ENCODE measurements at places on chromosomes 3 and 15. TPM values are rescaled to one million over a fixed set of nuclear protein-coding genes. Genes with fewer than 3 reads are reported as not detected.

DNA sequence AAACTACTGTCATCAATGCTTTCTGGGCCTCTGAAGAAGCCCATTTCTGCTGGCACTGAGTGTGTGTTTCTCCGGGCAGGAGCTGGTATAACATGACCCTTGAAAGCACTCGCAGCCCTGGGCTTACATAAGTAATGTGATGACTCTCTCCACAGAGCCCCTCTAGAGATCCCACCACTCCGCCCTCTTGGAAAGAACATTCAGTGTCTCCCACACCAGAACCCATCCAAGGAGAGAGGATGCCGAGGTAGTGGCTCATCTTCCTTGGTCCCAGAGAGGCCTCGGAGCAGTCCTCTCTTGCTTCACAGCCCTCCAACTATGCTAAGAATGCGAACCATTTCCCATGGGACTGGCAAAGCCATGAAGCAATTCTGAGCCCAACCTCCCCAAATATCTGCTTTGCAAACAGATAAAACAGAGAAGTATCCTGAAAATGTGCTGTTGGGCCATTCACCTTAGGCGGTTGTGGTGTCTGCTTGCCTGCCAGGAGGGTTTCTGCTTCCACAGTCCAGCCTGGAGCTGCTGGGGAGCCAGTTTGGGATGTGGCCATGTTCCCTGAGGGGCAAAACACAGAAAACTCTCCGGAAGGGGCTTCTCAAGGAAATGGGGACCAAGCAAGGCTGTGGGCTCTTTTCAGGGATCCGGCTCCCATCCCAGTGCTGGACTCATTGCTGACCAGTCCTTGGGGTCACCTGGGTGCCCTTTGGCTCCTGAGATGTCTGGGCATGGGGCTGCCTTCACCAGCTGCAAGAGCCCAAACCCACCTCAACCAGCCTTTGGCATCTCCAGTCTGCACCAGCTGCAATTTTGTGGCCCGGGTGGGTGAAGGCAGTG lies 47.3 kb downstream of the AMOTL2 start:
- H3K27ac ChIP-seq: peak overlapping the region; percentile 58
- no peak for DNase-seq
- H3K36me3 ChIP-seq: no peaks in the 10 kb centered on the region
- H3K4me1 ChIP-seq: peaks cover 46% of the 10 kb centered on the region
- H3K4me3 ChIP-seq: no peak overlapping the region

DNA sequence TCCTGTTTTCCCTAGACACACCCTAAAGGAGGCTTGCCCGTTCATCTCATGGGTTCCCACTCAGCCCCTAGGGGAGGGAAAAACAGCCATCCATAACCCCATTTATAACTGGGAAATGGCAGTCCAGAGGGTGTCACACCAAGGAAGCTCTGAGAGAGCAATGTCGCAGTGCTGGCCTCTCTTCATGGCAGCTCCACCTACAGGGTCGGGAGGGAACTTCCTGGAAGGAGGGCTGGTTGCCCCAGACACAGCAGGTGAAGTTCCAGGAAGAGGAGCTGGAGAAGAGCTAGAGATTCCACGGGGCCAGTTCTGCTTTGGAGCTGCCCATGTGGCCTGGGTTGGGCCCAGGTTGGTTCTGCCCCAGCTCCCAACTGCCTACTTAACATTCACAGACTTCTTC lies 22.3 kb upstream of the LINGO1 start:
- H3K4me1 ChIP-seq: no peaks in the 10 kb centered on the region
- no peaks in the 10 kb centered on the region for H3K36me3 ChIP-seq
- H3K4me3 ChIP-seq: no peak overlapping the region
- peaks cover 47% of the 10 kb centered on the region for H3K27me3 ChIP-seq
- DNase-seq: no peak

- H3K4me1 ChIP-seq: peaks cover 18% of the 10 kb centered on the region
- H3K4me3 ChIP-seq: no peak overlapping the region
- H3K36me3 ChIP-seq: no peaks in the 10 kb centered on the region
Measured at GRCh38 chr15:63999177-63999576, 47.1 kb downstream of the DAPK2 start.

GRCh38 chr3:120369037-120369467 lies 19.9 kb upstream of the LRRC58 start:
- no peak for DNase-seq
- no peaks in the 10 kb centered on the region for H3K36me3 ChIP-seq
- H3K27ac ChIP-seq: no peak overlapping the region
- H3K4me3 ChIP-seq: no peak overlapping the region
- H3K27me3 ChIP-seq: no peaks in the 10 kb centered on the region

- H3K27me3 ChIP-seq: no peaks in the 10 kb centered on the region
- H3K4me3 ChIP-seq: no peak overlapping the region
- no peaks in the 10 kb centered on the region for H3K4me1 ChIP-seq
- DNase-seq: no peak
- H3K36me3 ChIP-seq: peaks cover 5% of the 10 kb centered on the region
Measured at GRCh38 chr3:67453628-67454027, 200.8 kb downstream of the SUCLG2 start.

- no peaks in the 10 kb centered on the region for H3K27me3 ChIP-seq
- H3K27ac ChIP-seq: no peak overlapping the region
- H3K36me3 ChIP-seq: no peaks in the 10 kb centered on the region
- DNase-seq: no peak
- H3K4me3 ChIP-seq: no peak overlapping the region
Measured at GRCh38 chr3:39961230-39961629, 151.8 kb downstream of the MYRIP start.

DNA sequence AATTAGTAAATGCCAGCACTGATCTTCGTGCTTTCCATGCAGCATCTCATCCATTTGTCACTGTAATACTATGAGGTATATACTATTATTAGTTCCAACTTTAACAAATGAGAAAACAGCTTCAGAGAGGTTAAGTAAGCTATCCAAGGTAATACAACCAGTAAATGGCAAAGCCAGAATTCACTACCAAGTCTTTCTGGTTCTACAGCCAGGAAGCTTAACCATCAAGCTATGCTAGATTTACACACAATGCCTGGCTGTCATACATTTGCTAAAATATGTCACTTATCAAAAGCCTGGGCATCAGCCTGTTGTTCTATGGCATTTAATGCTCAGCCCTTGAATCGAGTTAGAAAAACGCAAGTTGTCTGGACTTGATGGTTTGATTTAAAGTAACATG lies 32.6 kb downstream of the TMOD2 start:
- H3K4me1 ChIP-seq: no peaks in the 10 kb centered on the region
- no peak for DNase-seq
- no peaks in the 10 kb centered on the region for H3K36me3 ChIP-seq
- H3K27ac ChIP-seq: no peak overlapping the region
- H3K4me3 ChIP-seq: no peak overlapping the region

- H3K4me1 ChIP-seq: no peaks in the 10 kb centered on the region
- DNase-seq: no peak
- no peaks in the 10 kb centered on the region for H3K36me3 ChIP-seq
- no peak overlapping the region for H3K4me3 ChIP-seq
- no peaks in the 10 kb centered on the region for H3K27me3 ChIP-seq
- no peak overlapping the region for H3K27ac ChIP-seq
Measured at GRCh38 chr3:189897406-189897805, 223.3 kb downstream of the P3H2 start.

Gene DAZL
- total RNA-seq: not detected

Gene MST1R
- 54.7 TPM for total RNA-seq

Gene APEH
- 121 TPM for total RNA-seq
